ENCODE measurements at places on chromosomes 7 and 10. TPM values are rescaled to one million over a fixed set of nuclear protein-coding genes. Genes with fewer than 3 reads are reported as not detected.

KLF14 gene
- total RNA-seq, result not detected

DENND10 gene
- total RNA-seq, result 49.9 TPM

HOXA3 gene
- total RNA-seq, result 11.0 TPM

FAM20C gene
- total RNA-seq, result 22.7 TPM

HOXA1 gene
- 2.3 TPM for total RNA-seq

TAS2R39 gene
- total RNA-seq, result not detected

PPA1 gene
- 198 TPM for total RNA-seq

NODAL gene
- not detected for total RNA-seq

CPA2 gene
- total RNA-seq, result not detected
